ENCODE measurements at places on chromosomes 6 and 20.

DNA sequence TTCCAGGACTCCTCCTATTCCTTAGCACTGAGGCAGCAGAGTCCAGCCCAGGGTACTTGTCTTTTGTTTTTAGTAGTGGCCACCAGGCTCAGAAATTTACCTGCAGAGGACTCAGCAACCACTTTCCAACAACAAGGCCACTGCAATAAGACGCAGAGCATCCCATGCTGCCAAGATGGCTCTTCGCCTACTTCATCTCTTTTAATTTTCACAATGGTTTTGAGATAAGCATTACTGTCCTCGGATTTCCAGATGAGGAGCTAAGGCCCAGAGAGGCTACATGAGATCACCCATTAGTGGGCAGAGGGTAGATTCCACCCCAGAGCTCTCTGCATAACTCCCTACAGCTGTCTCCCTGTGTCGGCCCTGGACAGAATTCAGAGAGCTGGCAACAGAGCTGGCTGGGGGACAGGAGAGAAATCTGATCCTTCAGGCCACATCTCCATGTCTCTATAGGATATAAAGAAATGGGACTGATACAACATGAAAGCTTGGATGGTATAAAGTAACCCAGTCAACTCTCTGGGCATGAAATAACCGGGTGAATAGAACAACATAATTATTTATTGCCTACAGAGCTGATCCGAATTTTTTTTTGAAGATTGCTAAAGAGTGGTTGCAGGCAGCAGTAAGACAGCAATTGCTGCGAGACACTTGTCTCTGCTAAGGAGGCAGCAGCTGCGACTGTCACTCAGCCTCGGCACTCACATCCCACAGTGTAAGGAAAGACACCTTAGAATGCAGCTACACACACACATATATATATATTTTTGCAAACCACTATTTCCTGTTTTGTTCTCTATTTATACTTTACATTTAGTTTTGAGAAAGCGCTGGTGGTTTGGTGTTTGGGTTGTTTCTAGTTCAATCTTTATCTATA lies 37.2 kb downstream of the SCML4 start:
- no peak for DNase-seq

- DNase-seq = no peak
Measured at GRCh38 chr20:35363190-35363589, 48.6 kb downstream of the UQCC1 start.

- DNase-seq = no peak
Measured at GRCh38 chr20:16263582-16263981, 309.7 kb downstream of the KIF16B start.

DNA sequence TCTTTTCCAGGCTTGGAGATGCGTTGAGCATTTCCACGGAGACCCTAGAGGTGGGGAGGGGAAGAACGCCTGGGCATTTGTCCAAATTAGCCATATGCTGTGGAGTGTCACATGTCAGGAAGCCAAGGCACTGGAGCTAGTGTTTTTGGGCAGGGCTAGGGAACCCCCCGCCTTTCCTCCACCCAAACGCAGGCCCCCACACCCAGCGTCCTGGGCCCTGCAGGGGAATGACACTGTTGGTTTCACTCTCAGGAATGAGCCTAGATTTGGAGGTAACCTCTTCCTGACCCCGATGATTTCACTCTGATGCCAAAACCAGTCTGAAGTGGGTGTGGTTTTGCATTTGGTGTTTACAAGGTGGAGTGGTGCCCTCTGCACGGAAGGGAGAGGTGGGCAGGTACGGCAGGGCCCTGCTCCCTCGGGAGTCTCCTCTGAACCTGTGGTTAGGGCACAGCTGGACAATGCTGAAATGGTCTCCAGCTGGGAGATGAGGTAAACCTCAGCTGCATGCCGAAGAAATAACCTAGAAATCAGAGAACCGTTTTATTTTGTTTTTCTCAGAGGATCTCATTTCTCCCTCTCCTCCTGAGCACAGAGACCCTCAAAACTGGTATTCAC lies 29.5 kb downstream of the MTHFD1L start:
- DNase-seq = peak; percentile 83
